NCI-H526 (cell line): ENCODE measurements at places on chromosomes 13 and 19.

DNA sequence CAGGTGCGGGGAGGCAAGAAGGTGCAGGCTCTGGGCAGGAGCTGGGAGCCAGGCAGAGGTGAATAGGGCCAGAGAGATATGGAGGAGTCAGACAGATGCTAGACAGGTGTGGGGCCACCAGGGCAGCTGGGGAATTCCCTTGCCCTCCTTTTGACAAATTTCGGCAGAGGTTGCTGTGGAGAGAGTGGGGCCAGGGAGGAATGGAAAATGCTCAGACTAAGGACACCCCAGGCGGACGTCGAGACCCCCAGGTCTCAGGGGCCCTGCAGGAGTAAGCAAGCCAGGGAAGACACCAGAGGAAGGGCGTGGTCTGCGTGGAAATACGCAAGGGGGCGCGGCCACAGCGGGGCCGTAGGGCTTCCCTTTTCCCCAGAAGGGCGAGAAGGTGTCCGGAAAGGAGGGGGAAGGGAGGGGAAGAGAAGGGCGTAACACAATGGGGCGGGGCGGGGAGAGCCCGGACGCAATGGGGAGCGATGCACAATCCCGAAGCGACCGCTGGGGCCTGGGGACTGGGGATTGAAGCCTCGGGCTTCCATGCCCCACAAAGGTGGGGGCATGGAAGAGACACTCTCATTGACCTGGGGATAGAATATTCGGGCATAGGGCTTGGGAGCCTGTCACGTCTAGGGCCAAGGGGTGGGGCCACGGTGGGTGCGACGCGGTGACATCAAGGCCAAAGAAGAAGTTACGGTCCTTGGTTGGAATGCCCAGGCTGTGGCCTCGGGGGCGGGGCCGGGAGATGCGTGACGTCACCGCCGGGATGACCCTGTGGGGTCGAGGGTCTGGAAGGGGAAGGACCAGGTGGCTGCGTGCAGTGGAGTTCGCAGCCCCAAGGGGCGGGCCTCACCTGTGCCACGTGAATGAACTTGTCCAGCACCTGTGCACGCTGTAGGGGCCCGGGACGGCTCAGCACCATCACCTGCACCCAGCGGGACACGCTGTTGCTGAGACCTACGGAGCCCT is 8.2 kb downstream of the RASGRP4 start:
- peak; percentile 26 for DNase-seq

DNA sequence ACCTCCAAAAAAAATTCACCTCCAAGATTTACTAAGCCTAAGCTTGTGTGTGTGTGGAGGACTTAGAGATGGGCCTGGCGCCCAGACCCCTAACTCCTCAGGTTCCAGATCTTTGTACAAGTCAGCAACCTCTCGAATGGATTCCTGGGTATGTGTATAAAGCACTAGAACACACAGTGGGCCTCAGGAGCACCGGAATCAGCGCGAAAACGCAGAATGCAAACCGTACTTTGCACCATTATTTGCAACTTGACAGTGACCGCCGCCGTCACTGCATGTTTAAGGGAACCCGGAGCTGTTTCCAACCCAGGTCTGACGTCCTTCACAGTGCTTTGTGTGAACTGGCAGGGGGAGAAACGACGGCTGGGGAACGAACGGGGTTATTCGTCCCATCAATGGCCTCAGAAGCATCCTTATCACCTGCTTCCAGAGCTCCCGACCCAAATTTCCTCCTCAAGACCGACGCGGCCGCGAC is 688 bp downstream of the ZNF606 start:
- peak; percentile 62 for DNase-seq

DNA sequence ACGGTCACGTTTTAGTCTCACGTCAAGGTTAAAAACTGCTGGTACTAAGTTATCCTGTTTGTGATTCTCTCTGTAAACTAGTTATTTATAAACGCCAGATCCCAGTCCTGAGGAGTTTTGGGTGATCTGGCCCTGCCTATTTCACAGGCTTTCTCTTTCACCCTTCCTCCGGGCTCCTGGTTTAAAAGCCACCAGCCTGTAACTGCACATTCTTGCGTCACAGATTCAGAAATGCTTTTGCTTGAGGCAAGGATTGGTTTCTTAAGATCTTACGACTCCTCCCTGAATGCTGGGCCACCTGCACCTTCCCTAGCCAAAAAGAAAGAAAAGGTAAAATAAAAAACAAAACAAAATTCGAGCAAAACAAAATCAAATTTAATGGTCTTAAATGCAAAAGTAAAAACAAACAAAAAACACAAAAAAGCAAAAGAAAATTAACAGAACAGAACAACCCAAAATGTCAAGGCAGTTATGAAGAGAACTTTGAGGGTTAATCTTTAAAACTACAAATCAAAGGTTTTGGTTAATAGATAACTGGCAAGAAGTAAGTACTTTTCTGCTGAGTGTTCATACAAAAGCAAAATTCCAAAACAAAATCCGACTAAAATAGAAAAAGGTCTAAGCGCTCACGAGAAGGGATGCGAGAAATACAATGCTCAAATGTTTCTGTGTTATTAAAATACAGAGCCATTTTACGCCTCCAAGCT is 18.6 kb upstream of the TIMM44 start:
- DNase-seq = no peak

DNA sequence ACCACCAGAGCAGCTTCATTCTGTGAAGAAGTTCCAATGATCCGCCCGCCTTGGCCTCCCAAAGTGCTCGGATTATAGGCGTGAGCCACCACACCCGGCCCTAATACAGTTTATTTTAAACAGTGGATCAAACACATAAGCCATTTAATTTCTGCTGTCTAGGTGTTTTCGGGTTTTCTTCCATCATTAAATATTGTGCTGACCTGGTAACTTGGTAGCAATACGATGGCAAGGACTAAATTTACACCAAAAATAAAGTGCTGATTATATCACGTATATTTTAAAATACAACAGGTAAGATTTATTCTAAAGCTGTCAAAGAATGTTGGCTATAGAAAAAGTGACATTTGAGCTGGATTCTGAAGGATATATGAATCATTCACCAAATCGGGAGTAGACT is 1.3 kb downstream of the MED4 start:
- DNase-seq = no peak

- no peak for DNase-seq
Measured at GRCh38 chr19:56403261-56403660, 871 bp upstream of the ZNF583 start.
